ENCODE measurements at places on chromosomes 3 and 15.

GRCh38 chr3:16816048-16816780 is 68.5 kb upstream of the PLCL2 start:
- DNase-seq: no peak

- no peak for DNase-seq
Observed at GRCh38 chr15:68536331-68537095, 42.3 kb upstream of the CORO2B start.

GRCh38 chr3:114974387-114974786 is 172.7 kb downstream of the ZBTB20 start:
- no peak for DNase-seq

DNA sequence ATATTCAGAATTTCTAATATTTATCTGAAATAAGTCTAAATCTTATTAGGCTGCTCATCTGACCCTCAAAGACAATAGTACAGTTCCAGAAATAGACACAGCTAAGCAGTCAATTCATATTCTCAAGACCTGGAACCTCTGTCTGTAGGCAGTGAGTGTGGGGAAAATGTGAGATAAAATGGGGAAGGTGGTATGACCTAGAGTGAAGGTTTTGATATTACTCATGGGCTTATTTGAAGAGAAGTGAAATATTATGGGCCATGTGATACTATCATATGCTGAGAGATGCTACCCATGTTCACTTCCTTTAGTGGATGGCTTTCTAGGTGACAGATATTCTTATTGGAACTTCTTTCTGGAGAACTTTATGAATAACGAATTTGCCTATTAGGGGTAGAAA is 33.5 kb downstream of the TGFBR2 start:
- DNase-seq: no peak

DNA sequence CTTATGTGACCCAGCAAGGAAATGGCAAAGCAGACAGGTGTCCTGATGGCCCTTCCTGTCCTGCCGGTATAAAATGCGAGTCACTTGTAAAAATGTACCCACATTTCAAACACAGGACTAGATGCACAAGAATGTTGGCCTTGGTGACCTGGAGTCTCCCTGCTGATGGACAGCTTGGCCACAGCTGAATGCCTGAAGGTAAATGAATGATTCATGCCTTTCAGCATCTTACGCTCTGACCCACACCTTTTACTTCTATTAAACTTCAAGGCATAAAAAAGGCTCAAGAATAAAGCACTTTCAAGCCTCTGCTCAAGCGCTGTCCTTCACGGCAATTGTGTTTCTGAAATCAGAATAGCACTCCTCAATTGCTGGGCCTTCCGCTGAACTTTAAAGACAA is 228.0 kb upstream of the SLCO3A1 start:
- no peak for DNase-seq

DNA sequence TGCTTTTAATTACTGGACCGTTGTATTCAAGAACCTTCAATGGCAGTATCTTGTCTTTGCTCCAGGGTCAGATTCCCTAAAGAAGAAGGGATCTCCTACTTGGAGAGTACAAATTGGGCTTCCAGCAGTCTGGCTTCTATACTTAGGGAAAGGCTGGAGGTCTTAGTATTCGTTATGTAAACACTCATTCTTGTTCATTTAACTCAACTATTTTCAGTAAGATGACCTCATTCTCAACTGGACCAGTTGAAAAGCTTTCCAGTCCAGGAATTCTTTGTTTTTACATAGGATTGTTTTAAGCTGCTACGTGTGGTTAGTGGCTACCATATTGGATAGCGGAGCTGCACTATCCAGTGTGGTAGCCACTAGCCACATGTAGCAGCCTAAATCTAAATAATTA is 4.6 kb downstream of the SENP5 start:
- DNase-seq: no peak

GRCh38 chr3:5226783-5227182 is 39.3 kb downstream of the EDEM1 start:
- no peak for DNase-seq

DNA sequence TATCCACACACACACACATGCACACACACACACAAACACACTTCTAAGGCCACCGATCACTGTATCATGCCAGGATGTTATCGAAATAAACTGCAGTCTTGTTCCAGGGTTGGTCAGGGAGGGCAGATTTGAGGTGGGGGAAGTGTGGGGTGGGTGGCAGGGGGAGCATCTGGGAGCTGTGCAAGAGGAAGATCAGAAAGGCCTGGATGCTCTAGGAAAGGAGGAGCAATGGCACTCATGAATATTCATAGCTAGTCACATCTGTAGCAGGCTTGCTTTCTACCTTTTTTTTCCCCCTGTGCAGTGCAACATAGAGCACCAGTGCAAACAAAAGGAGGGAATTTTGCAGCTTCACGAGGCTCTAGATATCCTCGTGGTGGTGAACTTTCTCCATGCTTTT is 84.9 kb downstream of the MEIS2 start:
- DNase-seq: no peak

- no peak for DNase-seq
Observed at GRCh38 chr15:59018833-59019232, 31.4 kb downstream of the RNF111 start.

DNA sequence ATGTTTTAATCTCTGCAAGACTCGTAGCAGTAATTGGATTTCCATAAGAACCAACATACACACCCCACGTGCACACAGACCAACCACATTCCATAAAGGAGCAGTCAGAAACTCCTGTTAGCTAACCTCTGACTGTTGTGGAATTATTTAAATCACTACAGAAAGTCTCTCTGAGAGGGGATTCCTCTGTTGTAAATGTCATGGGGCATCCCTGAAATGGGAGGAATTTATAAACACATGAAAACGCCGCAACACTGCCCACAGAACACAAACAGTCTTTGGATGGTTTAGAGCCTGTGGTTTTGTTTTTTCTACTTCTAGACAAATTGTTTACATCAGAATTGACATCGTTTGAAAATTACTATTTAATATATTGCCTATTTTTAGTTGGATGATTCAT is 740.1 kb upstream of the GRM7 start:
- no peak for DNase-seq

- no peak for DNase-seq
Observed at GRCh38 chr3:55167586-55168317, 239.9 kb upstream of the LRTM1 start.

DNA sequence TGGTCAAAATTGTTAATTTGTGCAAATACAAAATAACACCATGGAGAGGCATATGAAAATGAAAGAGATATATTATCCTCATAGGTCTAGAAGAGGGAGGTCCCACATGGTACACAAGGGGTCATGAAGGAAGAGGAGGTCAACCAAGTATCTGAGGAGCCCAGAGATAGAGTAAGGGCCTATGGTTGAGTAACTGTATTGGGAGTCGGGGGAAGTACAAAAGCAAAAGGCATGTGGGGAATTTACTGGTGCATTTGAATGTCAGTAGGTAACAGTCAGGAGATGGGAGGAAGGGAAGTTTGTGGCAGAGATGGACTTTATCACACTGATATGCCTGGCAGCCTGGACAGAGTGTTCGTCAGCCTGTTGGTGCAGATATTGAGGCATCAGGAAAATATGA is 1113.7 kb downstream of the OTOL1 start:
- DNase-seq: no peak

DNA sequence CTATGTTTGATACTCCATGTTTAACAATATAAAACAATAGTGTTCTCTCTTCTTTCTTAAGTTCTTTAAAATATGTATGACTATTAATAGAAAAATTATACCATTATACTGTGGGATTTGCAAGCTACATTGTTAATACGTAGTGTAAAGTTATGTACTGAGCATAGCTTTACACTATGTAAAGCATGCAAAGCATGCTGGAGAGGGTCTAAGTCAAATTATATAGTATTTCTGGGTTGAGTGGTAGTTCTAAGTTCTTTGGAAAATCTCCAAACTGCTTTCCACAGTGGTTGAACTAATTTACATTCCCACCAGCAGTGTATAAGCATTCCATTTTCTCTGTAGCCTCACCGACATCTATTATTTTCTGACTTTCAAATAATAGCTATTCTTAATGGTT is 253.0 kb downstream of the RAP2B start:
- DNase-seq: no peak

DNA sequence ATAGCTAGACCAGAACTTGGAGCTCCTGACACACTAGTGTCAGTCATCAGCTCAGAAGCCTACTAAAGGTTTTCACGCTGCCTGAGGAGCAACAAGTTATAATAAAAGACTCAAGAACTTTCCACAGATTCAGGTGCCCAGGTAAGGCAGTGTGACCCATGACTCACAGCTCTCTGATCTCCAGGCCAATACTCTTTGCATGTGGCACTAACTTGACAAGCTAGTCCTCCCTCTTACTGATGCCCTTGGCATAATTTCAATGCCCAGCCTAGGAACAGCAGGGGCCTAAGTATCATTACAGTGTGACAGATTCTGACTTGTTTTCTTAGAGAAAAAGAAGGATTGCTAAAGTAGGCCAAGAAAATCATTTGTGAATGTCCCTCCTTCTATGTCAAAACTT is 38.4 kb downstream of the MEIS2 start:
- DNase-seq: no peak

GRCh38 chr3:128585189-128585588 is 65.4 kb downstream of the RPN1 start:
- no peak for DNase-seq

- no peak for DNase-seq
Observed at GRCh38 chr15:71272932-71273331, 157.7 kb downstream of the THSD4 start.

DNA sequence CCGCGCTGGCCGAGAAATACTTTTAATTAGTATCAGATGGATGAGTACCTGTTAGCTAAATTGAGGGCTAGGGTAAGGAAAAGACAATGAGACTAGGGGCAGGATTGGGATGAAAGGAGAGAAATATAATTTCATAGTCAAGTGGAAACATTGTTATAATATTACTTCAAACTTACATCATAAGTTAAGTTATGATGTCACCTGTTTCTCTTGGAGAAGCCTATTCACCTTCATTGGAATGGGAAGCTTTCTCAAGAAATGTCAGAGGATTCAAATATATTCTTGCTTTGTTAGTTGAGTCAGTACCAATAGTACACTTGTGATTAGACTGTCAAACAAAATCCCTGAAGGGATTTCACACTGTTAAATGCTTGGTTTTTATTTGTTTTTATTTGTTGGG is 116.2 kb downstream of the NEO1 start:
- DNase-seq: no peak

GRCh38 chr3:178255315-178255714 is 280.9 kb upstream of the KCNMB2 start:
- no peak for DNase-seq

DNA sequence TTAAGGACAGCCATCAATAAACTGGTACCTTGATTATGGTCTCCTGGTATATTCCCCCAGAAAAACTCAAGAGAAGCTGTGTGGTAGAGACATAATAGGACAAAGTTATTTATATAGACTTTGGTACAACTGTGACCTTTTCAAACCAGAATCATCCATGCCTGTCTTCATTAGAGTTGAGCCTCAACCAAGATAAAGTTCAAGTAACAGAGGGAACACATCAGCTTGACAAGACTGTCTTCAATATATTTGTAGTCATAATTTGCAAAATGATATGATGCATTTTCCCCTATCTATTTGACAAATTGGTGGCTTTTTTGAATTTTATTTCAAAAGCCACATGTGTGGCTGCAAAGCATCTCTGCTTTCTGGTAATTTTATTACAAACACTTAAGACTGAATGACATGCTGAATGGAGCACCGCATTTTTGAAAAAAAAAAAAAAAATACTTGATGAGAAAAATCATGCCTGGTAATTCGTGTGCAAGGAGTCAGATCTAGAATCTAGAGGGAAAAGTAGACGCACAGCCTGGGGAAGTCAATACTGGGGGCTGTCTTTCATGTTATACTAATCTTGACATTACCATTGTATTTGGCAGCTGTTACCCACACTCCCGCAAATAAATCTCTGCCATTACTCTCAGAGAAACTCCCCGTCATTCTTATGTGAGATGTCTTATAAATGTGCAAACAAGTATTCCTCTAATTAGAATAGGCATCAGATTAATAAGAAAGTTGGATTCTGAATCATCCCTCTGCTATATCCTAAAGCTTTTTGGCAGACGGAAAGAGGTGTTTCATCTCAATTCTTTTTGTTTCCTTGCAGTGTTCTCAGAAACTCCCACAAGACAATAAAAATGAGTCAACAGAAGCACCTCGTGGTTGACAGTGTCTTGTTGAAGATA is 554.8 kb upstream of the CBLB start:
- no peak for DNase-seq

DNA sequence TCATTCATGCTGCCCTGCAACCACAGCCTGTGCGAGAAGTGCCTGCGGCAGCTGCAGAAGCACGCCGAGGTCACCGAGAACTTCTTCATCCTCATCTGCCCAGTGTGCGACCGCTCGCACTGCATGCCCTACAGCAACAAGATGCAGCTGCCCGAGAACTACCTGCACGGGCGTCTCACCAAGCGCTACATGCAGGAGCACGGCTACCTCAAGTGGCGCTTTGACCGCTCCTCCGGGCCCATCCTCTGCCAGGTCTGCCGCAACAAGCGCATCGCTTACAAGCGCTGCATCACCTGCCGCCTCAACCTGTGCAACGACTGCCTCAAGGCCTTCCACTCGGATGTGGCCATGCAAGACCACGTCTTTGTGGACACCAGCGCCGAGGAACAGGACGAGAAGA is 4.7 kb downstream of the TRIM42 start:
- no peak for DNase-seq

- no peak for DNase-seq
Observed at GRCh38 chr3:194184265-194184751, 48.4 kb downstream of the HES1 start.

GRCh38 chr3:99626417-99626788 is 12.0 kb upstream of the COL8A1 start:
- no peak for DNase-seq

DNA sequence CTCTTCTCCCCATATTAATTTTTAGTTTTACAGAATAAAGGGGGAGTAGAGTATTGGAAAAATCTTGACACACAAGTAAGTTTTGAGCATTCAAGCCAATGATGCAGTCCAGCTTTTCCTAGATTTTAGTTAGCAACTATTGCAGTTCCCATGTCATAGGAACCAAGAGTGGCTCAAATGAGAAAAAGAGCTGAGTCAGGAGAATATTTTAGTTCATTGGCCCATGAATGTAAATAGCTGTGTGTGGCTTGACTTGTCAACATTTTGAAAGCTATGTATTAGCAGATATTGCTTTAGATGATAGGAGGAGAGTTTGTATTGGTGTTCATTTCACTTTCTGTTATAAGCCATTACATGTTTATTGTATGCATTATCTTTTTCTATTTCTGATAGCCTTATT is 853.7 kb downstream of the PLOD2 start:
- DNase-seq: no peak

GRCh38 chr3:35745802-35746484 is 106.6 kb downstream of the ARPP21 start:
- DNase-seq: peak; percentile 56

GRCh38 chr3:27914199-27914598 is 192.1 kb upstream of the EOMES start:
- DNase-seq: no peak
